ENCODE measurements at places on chromosomes 11 and 22.
A peak's percentile ranks its signal among the peaks of the same experiment; 100 is the strongest.

- DNase-seq = no peak
Observed at GRCh38 chr22:17873804-17874203, 99.5 kb upstream of the BID start.

- peak; percentile 78 for DNase-seq
Observed at GRCh38 chr11:74388678-74389327, 9.4 kb downstream of the PGM2L1 start.

GRCh38 chr11:28343304-28344233 lies 235.4 kb downstream of the METTL15 start:
- no peak for DNase-seq

DNA sequence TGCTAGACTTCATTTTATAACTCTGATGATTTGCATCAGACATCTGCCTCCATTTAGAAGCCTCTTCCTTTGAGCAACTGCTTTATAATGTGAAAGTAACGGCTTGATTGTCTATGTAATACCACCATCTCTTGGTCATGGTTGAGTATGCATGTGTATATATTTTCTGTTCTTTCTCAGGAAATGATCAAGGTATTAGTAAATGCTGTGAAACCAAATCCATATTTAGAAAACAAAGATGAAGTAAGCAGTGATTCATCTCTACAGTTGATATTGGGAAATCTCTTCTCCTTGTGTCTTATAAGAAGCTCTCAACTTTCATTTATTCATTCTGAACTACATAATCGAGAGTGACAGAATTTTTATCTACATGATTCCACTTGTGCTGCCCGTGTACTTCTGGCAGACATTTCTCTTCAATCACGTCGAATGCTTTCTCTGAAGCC lies 104.6 kb upstream of the ANO3 start:
- DNase-seq = peak; percentile 26

GRCh38 chr11:43467958-43468357 lies 109.2 kb downstream of the TTC17 start:
- no peak for DNase-seq

DNA sequence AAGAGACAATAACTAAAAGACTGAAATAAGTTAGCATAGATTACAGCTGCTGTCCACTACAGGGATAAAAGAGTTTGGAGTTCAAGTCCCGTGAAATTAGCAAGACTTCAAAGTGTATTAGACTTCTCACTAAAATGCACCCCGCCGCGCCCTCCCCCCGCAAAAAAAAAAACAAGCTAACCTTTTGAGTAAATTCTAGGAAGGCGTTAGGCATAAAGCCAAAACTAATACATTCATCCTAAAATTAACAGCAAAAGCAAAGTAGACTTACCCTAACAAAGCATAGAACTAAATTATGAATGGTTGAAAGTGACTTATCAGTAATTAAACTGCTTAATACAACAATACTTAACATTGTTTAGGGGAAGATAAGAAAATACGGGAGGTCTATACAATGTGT lies 581.0 kb upstream of the CHORDC1 start:
- no peak for DNase-seq

DNA sequence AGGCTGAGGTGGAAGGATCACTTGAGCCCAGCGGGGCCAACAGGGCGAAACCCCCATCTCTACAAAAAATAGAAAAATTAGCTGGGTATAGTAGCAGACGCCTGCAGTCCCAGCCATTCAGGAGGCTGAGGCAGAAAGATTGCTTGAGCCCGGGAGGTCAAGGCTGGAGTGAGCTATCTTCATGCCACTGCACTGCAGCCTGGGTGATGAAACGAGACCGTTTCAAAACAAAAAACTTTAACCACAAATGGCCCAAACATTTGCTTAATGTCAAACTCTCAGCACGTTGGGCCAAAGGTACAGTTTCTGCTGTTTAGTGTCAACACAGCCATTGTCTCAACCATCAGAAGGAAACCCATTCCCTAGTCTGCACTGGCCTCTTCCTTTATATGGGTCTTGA lies 69.2 kb upstream of the TTC12 start:
- no peak for DNase-seq

GRCh38 chr22:33565580-33565995 lies 354.7 kb downstream of the LARGE1 start:
- no peak for DNase-seq

- DNase-seq = no peak
Observed at GRCh38 chr11:70796648-70797227, 398.4 kb downstream of the CTTN start.

- DNase-seq = no peak
Observed at GRCh38 chr11:1308743-1309497, 512 bp downstream of the TOLLIP start.
